Stimulated activated CD4-positive, alpha-beta T cell treated with anti-CD3 and anti-CD28 coated beads, Interleukin-2, amount 100 ng/mL, for 24 hours (primary cell): ENCODE measurements at places on chromosomes 1 and 21.

GRCh38 chr1:52633291-52633754 is 355 bp downstream of the SHISAL2A start:
- DNase-seq, result peak; percentile 45

GRCh38 chr1:228393268-228393701 is 13.3 kb downstream of the TRIM11 start:
- no peak for DNase-seq

GRCh38 chr21:39451332-39452206 is at the start of gene SH3BGR:
Gene SH3BGR, plus strand, starts transcription at chr21:39451970. Its CDS starts 127 bp downstream, at chr21:39452097.
- DNase-seq, result no peak

DNA sequence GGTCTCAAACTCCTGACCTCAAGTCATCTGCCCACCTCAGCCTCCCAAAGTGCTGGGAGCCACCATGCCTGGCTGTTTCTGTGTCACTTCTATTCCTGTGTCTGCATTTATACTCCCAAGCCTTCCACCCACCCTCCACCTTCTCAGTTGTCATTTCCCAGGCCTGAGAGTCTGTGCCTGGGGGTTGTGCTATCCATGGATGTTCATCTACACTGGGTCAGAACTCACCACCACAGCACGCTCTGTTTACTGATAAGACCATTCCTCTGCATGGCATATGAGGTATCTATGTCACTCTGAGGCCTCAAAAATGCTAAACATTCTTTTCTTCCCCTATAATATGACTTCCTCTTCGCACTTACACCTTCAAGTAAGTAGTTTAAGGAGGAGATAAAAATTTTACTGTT is 6.1 kb downstream of the NENF start:
- DNase-seq, result no peak

DNA sequence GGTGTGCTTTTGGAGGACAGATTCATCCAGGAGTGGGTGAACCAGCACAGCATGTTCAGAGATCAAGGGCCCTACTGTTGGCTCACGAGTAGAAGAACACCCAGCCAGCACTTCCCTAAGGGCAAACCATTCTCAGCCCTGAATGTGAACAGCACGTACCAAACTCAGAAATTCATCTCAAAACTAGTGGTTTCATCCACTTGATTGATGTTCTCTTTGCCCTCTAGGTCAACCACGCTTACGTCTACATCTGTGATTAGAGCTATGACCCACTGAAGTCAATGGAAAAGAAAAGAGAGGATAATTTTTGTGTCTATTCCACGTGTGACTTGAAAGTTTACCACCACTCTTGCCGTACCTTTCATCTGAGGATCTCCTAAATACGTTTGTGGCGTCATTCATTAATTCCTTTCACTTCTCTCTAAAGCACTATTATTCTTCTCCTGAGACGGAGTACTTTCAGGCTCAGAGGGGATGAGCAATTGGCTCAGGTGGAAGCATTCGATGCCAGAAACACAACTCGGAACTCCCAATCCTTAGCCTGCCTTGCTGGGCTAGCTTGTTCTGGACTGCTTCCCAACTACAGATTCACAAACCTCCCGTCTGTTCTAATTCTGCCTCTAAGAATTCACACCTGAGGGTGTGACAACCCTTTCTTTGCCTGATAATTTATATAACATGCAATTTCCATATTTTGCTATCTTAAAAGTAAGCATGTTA is 57.3 kb upstream of the HIVEP3 start:
- DNase-seq, result no peak

DNA sequence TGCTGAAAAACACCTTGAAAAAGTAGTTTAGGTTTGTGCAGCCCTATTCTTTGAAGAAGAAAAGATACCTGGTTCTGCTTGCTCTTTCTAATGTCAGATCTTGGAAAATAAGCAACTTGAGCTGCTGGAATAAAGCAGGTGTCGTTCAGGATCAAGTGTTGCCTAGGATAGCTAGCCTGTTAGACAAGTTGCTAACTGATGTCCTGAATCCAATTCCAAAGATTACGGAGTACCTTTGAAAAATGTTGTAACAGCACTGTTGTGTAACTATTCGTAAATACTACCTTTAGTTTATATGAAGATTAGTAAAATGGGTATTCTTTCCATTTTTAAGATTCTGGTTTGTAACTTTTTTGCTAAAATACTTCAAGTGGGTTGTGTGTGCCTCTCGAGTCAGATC is 151.5 kb downstream of the CLEC20A start:
- DNase-seq, result no peak

GRCh38 chr1:107363154-107363553 is 222.3 kb downstream of the NTNG1 start:
- no peak for DNase-seq

GRCh38 chr1:80450711-80451110 is 1350.0 kb upstream of the ADGRL2 start:
- DNase-seq, result no peak

GRCh38 chr1:9052272-9053049 is 17.0 kb downstream of the SLC2A5 start:
- no peak for DNase-seq

- DNase-seq, result peak; percentile 23
Measured at GRCh38 chr1:239308701-239309333, 77.6 kb upstream of the CHRM3 start.
